ENCODE measurements at places on chromosomes 6 and 20. TPM values are rescaled to one million over a fixed set of nuclear protein-coding genes. Genes with fewer than 3 reads are reported as not detected.

DST gene
- total RNA-seq = 348 TPM

SMIM29 gene
- 38.7 TPM for total RNA-seq

TNFAIP3 gene
- total RNA-seq = 6.8 TPM

CHRNA4 gene
- not detected for total RNA-seq

GRCh38 chr20:53569606-53570307 is 23.9 kb downstream of the ZNF217 start:
- no peak for DNase-seq

DNA sequence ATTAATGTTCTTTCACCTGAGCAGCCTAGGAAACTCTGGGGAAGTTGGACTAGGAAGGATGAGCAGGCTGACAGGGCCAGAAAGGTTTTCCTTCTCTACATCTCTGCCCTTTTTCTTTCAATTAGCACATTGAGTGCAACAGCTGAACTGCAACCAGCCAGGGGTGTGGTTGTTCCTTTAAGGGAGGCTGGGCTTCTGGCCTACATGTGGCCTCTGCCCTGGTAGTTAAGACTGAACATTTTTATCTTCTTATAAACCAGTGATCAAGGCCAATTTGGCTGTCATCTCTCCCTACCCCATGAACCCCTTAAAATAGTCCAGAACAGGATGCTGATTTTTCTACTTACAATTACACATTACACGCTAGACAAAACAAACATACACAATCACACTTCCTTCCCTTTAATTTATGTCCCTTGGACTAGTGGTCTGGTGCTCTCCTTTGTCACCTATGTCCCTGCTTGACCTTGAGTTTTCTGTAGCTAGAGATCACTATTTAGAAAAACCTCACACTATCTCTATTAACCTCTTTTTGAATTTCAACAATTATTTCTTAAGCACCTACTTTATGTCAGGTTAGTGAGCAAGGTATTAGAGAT is 60.3 kb downstream of the RNF217 start:
- no peak for DNase-seq

DNA sequence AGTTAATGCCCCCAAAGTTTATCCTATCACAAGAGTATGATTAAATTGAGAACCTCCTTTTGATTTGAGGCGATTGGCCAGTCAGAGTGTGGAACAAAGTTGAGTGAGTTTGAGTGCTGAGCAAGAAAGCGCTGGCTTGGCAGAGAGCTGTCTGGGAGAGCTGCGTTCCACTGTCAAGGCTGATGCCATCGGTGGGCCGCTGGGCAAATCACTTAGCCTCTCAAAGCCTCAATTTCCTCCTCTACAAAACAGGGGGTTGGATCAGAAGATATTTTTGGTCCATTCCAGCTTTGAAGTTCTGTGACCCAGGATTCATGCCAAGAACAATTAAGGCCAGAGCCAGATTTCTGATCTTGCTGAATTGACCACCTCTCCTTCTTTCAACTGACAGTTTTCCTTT is 60.2 kb downstream of the TMEM242 start:
- DNase-seq = no peak

Data from HFFc6 (cell line).